ENCODE measurements at places on chromosomes 12 and 14.

DNA sequence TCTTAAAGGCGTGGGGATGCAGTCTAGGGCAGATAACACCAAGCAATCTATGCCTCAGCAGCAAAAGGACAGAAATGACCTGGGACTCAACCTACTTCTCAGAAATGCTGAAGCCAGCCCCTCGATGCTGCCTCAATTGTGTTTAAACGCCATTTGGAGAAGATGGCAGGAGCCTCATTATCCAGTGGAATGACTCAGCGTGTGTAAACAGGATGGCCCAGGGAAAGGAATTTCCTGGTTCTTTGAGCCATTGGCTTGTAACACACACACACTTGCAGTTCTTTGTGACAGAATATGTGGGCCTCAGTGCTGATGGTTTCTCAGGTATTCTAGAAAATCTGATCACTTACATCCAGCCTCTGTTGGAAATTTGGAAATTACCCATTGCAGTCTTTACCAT is 154.3 kb downstream of the NTF3 start:
- DNase-seq = no peak

DNA sequence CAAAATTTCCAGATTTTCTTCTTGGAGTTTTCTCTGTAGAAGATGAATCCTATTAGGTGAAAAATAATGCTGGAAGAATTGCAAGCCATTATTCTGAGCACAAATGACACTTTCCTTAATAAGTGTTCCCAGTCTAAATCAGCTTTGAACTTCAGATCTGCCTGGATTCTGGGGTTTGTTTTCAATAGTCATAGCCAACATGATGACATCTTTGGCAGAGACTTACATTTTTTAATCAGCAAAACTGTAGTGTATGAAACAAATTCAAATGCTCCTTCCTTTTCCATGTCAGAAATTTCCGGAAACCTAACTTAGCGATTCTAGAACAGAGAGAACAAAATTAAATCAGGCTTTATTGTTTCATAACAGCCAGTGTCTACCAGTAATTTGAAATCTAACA is 88.5 kb downstream of the TSPAN8 start:
- DNase-seq = no peak

DNA sequence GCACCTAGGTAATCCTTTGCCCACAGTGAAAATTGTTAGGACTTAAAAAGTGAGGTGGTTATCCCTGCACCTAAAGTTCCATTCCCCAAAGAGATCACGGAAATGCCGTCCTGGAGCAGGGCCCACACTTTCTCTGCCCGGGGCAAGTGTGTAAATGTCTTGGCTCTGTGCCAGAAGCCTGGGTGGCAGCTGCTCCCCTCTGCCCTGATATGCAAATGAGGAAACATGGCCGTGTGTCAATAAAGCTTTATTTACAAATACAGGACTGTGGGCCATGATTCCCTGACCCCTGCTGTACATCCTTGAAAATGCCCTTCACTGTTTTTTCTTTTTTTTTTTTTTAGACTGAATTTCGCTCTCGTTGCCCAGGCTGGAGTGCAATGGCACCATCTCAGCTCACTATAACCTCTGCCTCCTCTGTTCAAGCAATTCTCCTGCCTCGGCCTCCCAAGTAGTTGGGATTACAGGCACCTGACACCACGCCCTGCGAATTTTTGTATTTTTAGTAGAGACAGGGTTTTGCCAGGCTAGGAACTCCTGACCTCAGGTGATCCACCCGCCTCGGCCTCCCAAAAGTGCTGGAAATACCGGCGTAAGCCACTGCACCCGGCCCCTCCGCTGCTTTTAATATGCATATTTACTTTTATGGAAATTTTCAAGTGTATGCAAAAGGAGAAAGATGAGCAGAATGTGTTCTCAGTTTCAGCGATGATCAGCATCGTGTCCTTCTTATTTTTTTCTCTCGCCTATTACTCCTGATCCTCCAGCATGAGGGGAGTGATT is 75.5 kb downstream of the GALNT9 start:
- no peak for DNase-seq

DNA sequence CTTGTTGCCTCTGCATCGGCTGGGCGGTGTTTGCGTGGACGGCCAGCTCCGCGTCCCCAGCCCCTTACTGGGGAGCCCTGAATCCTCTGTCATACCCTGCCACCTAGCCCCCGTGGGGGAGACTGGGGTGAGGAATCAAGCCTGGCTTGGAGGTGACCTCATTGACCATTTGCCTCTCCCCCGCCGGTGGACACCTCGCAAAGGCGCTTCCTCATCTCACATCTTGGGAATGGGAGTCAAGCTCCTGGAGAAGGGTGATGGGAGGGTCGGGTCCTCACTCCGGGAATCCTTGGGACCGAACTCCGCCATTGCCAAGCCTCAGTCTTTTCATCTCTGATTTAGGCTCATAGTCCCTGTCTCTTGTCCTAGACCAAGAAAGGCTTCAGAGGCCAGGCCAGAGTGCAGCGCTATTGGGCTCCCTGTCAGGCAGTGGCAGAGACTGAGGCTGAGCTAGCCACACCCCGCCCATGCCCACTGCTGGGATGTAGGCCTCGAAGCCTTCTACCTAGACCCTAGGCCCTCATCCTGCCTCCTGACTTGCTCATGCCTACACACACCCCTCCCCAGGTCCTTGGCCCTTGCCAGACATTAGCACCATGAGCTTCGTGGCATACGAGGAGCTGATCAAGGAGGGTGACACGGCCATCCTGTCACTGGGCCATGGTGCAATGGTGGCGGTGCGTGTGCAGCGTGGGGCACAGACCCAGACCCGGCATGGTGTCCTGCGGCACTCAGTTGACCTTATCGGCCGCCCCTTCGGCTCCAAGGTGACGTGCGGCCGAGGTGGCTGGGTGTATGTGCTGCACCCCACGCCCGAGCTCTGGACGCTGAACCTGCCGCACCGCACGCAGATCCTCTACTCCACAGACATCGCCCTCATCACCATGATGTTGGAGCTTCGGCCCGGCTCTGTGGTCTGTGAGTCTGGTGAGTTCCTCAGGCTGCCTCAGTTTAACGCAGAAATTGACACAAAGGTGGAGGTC is 678 bp downstream of the TRMT61A start:
- no peak for DNase-seq

- DNase-seq = no peak
Measured at GRCh38 chr14:94043111-94043755, 17.1 kb downstream of the OTUB2 start.
